ENCODE measurements at places on chromosomes 4 and X.

DNA sequence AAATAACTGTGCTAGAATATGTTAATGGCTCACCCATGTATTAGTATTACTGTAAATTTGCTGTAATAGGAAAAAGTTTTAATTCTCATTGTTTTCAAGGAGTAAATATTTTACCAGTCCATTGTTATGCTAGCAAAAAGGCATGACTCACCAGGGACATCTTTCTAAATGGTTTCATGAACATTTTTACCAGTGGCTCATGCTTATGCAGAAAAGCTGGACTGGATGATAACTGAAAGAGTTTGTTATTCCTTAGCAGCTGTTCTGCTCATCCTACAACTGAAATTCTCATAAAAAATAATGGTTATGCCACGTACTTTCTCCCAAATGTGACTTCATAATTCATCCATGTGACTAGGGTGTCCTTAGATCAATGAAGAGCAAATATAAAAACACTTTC is 111.9 kb upstream of the PCDH18 start:
- no peak for DNase-seq

DNA sequence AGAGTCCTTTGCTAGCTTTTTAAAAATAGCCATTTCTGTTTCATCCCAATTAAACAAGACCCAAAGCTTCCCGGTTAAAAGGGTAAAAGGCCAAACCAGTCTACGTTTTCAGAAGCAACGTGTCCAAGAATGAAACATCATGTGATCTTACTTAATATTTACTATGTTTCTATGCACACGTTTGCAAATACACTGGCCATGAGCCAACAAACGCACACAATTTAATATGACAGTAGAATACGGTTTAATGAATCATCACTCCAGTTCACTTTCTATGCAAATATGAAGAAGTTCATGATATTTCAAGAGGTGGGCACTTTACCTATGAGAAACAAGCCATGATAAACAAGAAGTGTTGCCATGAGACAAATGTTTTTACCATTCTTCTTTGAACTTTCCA is 4.3 kb downstream of the NR0B1 start:
- DNase-seq: no peak

- no peak for DNase-seq
Observed at GRCh38 chr4:87007528-87008446, 73.0 kb downstream of the AFF1 start.

DNA sequence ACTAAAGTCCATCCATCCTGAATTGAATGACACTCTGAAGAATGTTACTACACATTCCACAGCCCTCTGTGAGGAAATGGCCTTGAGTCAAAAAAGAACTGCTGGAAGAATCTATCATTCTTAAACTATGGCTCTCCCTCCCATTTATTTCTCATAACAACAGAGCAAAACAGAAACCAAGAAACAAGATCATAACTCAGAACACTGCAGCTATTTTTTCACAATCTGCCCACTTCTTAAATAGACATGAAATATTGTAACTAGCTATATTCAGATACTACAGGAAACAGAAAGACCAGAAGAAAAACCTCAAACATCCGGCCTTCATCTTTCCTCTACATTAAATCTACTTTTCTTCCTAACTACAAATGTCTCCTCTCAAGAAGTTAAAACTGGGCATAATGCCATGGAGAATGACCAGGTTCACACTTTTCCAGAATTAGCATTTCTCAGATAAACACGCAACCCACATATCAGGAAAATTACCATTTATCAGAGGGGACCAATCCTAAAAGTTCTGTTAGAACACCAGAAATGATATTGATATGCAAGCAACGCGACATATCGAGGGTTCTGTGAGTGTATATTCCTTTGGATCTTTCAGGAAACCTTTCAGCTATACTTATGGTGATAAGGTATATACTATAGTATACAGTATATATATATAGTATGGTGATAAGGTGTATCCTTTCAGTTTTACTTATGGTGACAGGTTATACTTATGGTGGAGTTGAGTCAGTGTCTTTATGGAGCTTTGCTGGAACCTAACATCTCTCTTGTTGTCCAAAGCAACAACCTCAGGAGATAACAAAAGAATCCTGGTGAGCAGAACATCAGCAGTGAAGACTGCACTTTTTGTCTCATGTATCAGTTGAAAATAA is 60.4 kb upstream of the IRF2 start:
- DNase-seq: no peak

Data from RWPE2 (cell line).